ENCODE measurements at places on chromosomes 2 and 18.

DNA sequence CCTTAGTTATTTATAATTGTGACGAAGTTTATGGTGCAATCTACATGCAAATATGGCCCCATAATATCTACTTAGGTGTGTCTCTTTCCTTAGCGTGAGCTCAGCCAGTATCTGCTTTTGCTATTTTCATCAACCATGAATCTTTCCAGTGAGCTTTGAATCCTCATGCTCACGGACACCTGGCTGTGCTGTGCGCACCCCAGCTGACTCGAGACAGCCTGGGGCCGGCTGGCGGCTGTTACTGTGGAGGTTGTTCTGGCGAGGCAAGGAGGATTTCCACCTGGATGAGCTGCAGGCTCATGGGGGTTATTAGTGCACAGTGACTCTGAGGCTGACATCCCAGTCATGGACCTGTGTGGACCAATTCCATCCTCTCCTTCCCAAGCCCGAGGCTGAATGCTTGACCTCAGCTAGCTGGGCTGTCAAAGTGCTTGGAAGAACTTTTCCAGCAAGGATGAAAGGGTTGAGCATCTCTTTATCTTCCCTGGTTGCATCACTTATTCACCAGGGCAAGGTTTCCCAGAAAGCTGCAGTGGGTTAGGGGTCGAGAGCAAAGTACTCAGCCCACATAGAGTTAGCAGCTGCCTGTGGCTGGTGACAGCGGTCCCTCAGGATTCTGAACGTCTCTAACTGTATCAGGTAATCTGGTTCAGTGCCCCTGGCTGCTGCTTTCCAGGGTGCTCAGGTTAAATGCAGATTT, 141.7 kb downstream of the ARL4C start:
- DNase-seq, result no peak

DNA sequence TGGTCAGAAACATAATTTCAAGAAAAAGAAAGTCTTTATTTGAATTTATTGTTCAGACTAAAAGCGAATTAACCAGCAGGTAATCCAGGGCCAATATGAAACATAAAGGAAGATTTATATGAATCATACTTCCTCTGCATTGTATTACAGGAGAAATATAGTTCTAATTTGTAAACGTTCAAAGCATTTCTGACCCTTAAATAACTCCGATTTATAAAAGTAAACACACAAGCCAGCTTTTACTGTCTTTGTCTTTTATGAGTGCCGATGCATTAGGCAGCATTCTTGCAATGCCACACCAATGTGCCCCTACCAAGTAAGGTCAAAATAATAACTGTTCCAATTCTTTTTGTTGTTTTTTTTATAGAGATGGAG, 118.8 kb upstream of the RBBP8 start:
- no peak for DNase-seq

- no peak for DNase-seq
Measured at GRCh38 chr2:129078548-129078947, 759.9 kb upstream of the HS6ST1 start.

GRCh38 chr2:121015971-121016485, 269.0 kb downstream of the TFCP2L1 start:
- DNase-seq, result no peak

DNA sequence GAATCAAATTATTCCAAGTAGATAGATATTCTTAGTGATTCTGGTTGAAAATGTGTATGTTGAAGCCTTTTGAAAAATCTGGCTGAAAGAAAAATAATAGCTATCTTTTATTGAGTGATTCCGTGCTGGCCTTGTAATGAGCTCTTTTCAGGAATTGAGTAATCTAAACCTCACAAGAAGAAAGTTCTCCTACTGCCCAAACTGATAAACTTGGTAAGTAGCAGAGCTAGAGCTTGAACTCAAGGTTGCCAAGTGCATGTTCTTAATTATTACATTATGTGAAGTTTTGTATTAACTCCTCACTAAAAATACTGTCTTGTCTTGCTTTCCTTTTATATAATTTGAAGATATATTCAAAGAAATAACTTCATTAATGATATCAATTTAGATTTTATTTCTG, 1.6 kb upstream of the PPP1R1C start:
- DNase-seq, result no peak

- DNase-seq, result peak; percentile 15
Measured at GRCh38 chr2:37615804-37616676, 55.4 kb downstream of the CDC42EP3 start.

- peak; percentile 81 for DNase-seq
Measured at GRCh38 chr2:190849774-190850173, 30.8 kb upstream of the GLS start.

GRCh38 chr2:201797175-201797840, 9.0 kb upstream of the CDK15 start:
- DNase-seq, result no peak

GRCh38 chr2:39228413-39229209, 15.2 kb downstream of the CDKL4 start:
- no peak for DNase-seq

DNA sequence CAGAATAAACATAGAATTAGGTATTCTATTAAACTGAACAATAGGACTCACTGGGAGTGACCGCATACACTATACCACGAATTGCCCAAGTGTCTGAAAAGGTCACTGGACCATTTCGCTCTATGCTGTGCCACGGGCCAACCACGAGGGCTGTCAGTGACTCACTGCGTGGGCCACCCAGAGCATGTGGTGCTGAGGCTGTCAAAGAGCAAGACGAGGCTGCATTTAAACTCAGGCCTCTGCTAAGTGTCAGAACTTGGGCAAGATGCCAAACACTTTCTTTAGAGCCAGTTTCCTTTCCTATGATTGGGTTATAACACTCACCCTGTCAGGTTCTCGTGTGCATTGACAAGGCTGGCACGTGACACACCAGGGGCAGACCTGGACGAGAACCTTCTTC, 97.5 kb downstream of the SH3YL1 start:
- no peak for DNase-seq

GRCh38 chr2:136207030-136207623, 89.2 kb upstream of the CXCR4 start:
- DNase-seq, result no peak
